ENCODE measurements at places on chromosomes 5 and 9.

DNA sequence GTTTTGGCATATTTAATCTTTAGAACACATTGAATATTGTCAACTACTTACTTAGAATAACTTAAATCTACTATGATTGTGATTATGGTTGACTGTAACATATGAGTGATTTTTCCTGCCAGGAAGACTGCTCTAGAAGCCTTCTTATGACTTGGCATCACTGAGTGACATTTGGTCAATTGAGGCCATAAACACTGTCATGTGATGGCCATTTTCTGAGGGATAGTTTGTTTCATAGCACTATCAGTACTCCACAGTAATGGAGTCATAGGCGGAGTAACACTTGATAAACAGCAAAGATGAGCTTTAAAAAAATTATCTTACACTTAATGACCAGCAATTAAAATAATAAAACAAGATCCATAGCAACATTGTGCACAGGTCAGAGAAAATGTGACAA is 31.0 kb downstream of the C9orf40 start:
- DNase-seq, result no peak

DNA sequence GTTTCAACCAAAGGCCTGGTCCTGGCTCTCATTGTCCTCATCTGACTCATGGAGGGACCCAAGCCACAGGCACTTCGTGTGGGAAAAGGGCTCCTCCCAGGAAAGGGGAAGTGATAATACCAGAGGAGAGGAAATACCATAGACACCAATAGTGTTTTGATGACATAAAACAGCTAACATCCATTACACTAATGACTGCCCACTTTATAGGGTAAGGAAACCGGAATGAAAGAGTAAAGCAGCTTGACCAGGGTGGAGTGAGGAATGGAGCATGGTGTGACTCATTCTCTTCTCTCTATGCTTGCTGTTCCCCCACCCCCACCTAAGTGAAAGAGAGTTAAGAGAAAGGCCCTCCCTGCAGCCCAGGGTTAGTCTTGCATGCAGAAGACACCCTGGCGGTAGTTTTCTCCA is 67.4 kb upstream of the HRH2 start:
- peak; percentile 77 for DNase-seq

GRCh38 chr9:94870793-94871558 is 144.5 kb downstream of the AOPEP start:
- DNase-seq, result peak; percentile 60

GRCh38 chr9:92599938-92600461 is 64.2 kb upstream of the ECM2 start:
- no peak for DNase-seq

DNA sequence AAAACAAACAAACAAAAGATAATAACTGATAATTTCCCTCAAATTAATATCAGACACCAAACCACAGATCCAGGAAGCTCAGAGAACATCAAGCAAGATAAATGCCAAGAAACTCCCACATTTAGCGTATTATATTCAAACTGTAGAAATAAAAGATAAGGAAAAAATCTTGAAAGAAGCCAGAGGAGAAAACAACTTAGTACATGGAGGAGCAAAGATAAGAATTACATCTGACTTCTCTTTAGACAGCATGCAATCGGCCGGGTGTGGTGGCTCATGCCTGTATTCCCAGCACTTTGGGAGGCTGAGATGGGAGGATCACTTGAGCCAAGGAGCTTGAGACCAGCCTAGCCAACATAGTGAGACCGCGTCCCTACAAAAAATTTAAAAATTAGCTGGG is 17.2 kb upstream of the MLANA start:
- no peak for DNase-seq

DNA sequence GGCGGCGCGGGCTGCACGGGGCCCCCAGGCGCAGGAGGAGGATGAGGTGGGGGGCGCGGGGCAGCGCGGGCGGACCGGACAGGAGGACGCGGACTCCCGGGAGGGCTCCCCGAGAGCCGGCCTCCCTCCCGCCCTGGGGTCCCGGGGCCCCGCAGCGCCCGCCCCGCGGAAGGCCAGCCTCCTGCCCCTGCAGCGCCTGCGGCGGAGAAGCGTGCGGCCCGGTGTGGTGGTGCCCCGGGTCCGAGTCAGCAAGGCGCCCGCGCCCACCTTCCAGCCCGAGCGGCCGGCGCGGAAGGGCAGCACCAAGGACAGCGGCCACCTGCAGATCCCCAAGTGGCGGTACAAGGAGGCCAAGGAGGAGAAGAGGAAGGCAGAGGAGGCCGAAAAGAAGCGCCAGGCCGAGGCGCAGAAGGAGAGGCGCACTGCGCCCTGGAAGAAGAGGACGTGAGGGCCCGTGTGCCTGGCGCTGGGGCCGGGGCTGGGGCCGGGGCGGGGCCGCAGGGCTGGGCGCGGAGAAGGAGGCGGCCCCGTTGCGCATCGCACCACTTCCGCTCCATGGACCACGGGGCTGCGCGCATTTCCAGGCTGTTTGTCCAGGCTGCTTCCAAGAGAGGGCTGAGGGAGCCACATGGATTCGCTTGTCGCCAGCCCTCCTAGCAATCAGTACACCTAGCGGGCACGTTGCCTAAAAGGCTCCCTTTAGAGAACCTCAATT is 86.0 kb downstream of the ANKRD33B start:
- no peak for DNase-seq

- DNase-seq, result no peak
Observed at GRCh38 chr5:135129307-135129706, 95.3 kb upstream of the PITX1 start.

GRCh38 chr5:138743484-138743883 is 9.7 kb upstream of the CTNNA1 start:
- no peak for DNase-seq

DNA sequence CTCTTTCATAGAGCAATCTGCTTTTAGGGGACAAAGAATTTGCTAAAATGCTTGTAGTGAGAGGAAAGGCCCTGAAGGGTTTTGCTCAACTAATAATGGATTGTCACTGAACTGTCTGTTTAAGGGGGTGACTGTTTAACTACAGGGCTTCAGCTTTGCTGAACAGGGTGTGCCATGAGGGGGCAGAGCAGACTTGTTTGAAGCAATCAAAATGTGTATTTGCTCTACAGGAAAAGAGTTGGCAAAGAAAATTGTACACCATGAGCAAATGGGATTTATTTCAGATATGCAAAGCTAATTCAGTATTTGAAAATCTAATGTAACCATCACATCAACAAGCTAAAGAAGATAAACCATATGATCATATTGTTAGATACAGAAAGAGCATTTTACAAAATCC is 154.3 kb downstream of the GABRG2 start:
- no peak for DNase-seq

DNA sequence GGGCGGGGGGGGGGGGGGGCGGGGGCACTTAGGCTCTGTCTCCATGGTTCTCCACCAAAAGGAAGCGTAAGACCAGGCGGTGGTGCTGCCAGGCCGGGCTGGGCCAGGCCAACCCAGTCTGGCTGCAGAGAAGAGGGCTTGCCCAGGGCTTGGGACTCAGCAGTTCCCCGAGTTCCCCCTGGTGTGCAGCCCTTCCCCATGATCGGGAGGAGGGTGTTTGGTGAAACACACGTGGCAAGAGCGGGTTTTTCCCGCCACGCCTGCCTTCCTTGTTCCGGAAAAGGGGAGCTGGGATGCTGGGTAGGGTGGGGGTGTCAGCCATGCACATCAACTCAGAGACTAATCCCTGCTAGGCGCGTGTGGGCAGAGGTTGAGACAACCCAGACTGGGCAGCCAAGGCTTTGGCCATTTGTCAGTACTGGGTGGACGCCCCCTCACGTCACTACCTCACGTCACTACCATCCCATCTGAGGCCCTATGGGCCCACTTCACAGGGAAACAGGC is 32.9 kb downstream of the PRRX2 start:
- no peak for DNase-seq

GRCh38 chr5:40799258-40799657 is 1.1 kb upstream of the PRKAA1 start:
- no peak for DNase-seq

DNA sequence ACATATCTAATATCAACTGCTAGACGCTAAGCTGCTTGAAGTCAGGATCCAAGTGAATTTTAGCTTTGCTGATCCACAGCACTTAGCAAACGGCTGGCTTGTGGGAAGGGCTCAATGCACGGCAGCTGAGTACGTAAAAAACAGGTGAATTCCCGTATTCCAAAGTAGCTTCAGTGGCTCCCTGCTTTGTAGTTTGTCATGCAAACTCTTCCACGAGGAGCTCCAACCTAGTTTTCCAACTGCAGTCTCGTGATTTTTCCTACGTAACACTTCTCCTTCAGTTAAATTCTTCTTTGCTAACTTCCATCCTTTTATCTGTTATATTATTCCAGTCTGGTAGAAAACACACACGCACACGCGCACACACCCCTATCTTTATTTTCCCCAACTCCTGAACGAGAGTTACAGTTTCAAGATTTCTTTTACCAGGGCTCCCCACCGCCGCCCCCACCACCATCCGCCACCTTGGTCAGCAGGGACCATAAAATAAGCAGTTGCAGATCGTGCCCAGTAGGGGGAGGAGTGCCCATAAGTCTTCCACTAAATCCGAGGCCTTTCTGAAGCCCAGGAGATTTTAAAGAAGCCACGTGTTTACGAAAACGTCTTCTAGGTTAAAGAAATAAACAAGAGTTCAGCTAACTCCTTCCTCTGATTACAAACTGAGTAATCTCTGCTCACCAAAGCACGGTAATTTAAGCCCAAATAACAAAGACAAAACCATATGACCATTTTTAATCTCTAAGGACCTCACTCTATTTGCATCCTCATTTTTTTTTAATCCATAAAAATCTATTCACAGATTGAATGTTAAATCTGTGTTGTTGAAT is 34.8 kb upstream of the TRIO start:
- peak; percentile 87 for DNase-seq

GRCh38 chr5:154221371-154221896 is 30.9 kb downstream of the GALNT10 start:
- DNase-seq, result peak; percentile 97

GRCh38 chr5:167664222-167664804 is 627.1 kb upstream of the WWC1 start:
- DNase-seq, result no peak

DNA sequence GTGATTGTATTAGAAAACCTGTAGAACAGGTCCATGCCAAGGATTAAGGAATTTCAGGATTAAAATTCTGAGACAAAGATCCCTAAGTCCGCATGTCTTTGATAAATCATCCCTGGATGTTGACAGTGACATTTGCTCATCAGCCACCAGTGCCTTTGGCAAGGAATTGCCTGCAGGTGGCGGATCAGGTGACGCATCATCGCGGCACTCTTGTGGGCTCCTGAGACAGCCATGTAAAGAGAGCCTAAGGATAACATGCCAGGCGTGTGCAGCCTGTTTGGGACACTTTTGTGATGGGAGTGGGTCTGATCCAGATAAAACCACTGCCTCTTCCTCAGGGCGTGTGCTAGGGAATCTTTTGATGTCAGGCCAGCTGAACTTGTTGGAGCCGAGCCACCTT is 40.6 kb downstream of the ADCY2 start:
- DNase-seq, result no peak

GRCh38 chr5:167442922-167443321 is 848.5 kb upstream of the WWC1 start:
- DNase-seq, result peak; percentile 34

- DNase-seq, result peak; percentile 86
Observed at GRCh38 chr5:68319706-68320412, 104.3 kb downstream of the PIK3R1 start.

GRCh38 chr9:22039258-22039657 is 30.2 kb upstream of the CDKN2B start:
- DNase-seq, result no peak

DNA sequence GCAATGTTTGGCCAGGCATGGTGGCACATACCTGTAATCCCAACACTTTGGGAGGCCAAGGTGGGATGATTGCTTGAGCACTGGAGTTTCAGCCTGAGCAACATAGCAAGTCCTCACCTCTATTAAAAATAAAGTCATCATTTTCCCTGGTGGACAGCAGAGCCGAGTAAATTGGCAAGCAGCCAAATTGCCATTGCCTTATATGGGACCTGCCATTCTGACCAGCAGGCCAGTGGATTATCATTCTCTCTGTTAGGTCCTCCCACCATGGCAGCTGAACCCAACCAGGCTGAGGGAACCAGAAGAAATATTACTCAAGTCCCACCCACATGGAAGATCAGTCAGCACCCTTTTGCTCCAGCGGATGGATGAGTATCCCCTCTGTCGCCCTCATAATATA is 1829.9 kb downstream of the EFNA5 start:
- no peak for DNase-seq

DNA sequence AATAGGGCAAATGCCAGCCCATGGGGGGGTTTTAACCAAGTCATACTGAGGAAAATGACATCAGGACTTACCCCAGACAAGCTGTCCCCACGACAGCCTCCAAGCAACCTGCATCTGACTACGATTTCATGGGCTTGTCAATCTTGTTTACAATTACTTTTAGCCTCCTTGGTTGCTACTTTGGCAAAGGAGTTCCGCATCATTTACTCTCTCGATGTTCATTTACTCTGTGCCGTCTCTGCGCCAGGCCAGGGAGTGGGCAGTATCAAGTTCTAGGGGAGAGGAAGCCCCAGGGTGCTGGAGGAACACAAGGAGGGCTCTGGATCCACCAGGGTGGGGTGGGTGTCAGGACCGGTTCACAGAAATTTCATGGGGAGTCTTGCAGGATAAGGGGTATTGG is 23.9 kb downstream of the PTPN3 start:
- peak; percentile 54 for DNase-seq

DNA sequence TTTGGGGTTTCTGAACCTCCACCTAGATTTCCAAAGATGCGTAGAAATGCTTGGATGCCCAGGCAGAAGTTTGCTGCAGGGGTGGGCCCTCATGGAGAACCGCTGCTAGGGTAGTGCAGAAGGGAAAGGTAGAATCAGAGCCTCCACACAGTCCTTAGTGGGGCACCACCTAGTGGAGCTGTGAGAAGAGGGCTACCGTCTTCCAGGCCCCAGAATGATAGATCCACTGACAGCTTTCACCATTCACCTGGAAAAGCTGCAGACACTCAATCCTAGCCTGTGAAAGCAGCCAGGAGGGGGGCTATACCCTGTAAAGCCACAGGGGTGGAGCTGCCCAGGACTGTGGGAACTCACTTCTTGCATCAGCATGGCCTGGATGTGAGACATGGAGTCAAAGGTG is 13.3 kb upstream of the HSDL2 start:
- DNase-seq, result no peak

All from kidney tubule cell (primary cell).